Stimulated activated CD8-positive, alpha-beta memory T cell treated with anti-CD3 and anti-CD28 coated beads, Interleukin-7, amount 100 ng/mL, for 4 hours (primary cell): ENCODE measurements at places on chromosomes 7 and 10.

- DNase-seq: no peak
Observed at GRCh38 chr7:153886506-153887441, 165.4 kb upstream of the DPP6 start.

GRCh38 chr7:5177060-5177459 lies 13.0 kb upstream of the WIPI2 start:
- DNase-seq: no peak

- DNase-seq: no peak
Observed at GRCh38 chr10:31153692-31154091, 122.0 kb upstream of the ZNF438 start.

- DNase-seq: no peak
Observed at GRCh38 chr10:95363303-95363912, 72.6 kb upstream of the PDLIM1 start.

DNA sequence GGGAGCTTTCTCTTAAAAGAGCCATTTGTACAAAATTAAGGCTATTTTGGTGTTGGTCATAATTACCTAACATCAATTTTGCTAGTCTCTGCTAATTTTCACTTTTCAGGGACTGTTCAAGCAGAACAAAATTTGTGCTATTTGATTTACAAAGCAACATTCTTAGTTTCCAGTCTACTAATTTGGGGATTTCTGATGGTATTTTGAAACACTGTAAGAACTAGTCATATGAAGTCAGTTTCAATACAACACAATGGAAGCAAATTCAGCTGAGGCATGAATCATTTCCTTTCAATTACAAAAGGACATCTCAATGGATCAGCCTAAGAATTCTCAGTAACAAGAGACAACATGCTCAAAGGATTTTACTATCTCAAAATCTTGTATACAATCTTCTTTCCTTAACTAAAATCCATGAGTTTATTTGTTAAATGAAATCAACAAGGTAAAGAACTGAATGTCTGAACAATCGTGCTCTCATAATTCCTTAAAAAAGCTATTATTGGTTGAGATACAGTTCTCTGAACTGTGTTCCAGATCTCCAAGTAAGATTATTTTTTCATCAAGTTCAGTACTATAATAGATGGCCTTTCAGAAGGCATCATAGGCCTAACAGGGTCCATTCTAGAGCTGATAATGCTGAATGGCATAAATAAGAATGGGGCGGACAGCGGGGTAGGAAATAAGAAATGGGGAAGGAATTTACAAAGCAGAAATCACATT lies 144.6 kb downstream of the NRCAM start:
- DNase-seq: no peak

DNA sequence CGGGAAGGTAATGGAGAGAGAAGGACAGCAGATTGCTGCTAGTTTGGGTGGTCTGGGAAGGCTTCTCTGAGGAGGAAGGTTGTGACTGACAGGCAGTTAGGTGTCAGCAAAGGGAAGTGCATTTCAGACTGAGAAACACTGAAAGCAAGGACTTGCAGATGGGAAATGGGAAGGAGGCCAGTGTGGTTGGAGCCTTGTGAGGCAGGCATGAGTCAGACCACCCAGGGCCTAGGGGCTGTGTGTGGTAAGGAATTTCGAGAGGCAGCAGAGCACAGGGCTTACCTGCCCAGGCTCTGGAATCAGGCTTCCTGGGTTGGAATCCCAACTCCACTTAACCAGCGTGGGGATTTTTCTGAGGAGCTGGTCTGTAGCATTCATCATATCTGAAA lies 53.5 kb downstream of the NRF1 start:
- no peak for DNase-seq
